ENCODE measurements at places on chromosomes 2 and 18.

GRCh38 chr2:101398116-101398821 lies 11.0 kb upstream of the CREG2 start:
- no peak for DNase-seq

- DNase-seq, result no peak
These were observed 16.9 kb downstream of the NT5DC4 start for GRCh38 chr2:112737542-112738232.

DNA sequence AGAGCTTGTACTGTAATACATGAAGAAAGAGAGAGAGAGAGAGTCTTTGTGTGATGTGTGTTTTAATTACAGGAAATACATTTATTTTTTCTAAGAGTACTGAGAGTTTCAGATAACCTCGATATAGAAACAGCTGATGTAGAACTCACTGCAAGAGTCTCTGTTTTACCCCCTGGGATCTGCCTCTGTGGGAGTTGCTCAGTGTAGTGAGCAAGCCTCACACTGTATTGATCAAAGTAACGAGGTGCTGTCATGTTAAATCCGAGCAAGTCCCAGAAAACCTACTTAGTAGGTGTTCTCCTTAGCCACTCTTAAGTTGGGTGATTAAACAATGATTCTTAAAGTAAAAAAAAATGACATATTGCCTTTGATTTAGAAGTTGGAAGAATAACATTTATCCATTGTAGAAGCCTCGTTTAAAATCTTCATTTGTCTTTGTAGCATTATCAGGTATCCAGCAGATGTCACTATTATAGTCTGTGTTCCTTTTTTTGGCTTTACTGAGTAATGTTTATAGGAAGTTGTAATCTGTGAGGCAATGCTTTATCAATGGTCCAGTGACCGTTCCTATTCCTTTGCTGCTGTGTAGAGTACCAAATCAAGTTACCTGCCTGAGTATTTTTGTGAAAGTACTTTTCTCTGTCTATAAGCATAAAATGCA lies 219.0 kb downstream of the MYO3B start:
- no peak for DNase-seq

GRCh38 chr2:163734881-163735684 lies 725 bp downstream of the FIGN start:
- DNase-seq, result no peak

DNA sequence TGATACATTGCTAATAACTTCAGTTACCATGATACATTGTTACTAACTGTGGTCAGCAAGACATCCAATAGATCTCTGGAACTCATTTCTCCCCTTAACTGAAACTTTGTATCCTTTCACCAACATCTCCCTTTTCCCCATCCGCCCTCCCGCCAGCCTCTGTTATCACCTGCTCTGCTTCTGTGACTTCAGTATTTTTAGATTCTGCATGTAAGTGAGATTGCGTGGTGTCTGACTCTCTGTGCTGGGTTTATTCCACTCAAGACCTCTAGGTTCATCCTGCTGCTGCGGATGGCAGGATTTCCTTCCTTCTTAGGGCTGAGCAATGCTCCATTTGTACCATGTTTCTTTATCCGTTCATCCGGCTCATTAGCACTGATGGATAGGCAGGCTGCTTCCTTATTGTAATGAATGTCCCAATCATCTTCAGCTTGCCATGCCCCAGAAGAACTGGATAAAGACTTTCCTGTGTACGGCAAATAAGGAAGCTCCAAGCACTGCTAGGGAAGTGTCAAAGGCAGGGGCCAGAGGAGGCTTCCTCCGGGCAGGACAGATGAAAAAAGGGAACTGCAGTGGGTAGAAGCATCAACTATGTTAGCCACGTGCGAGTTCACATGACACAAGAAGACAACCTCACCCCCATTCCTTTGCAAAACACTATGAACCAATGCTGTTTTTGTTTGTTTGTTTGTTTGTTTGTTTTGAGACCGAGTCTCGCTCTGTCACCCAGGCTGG lies 113.4 kb downstream of the EIPR1 start:
- DNase-seq, result no peak

Measured in GM18507 (cell line).